HuH-7.5 (cell line): ENCODE measurements at places on chromosomes 2 and 18.
A peak's percentile ranks its signal among the peaks of the same experiment; 100 is the strongest.

GRCh38 chr2:7691961-7692656 is 774.9 kb downstream of the RNF144A start:
- no peak for DNase-seq

DNA sequence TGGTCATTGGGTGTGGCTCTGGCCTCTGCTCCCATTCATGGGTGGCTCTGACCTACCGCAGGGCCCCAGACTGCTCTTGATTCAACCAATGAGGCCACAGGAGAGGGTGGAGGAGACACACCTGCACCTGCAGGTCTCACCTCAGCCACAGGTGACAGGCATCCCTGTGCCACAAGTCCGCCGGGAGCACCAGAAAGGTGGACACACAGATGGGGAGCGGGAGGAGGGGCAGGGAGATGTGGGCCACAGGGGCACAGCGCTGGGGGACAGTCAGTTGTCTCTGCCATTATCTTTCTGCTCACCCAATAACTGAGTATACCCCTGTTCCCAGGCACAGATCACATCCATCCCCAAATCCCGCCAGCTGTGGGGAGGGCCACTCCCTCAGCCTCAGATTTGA is 189.1 kb upstream of the SALL3 start:
- no peak for DNase-seq

DNA sequence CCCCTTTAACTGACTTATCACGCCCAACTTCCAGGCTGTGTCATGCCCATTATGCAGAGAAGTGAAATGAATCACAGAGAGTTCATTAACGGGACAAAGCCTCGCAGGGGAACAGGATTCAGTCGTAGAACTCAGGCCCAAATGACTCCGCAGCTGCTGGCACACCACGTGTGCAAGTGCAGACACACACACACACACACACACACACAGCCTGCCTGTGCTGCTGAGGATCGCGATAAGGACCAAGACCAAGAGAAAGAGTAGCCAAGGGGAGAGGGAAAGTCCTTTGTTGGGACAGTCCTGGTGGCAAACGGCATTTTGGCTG is 90.0 kb upstream of the TAF1B start:
- DNase-seq, result no peak

GRCh38 chr2:241454837-241455485 is 53.4 kb downstream of the STK25 start:
- DNase-seq, result no peak

DNA sequence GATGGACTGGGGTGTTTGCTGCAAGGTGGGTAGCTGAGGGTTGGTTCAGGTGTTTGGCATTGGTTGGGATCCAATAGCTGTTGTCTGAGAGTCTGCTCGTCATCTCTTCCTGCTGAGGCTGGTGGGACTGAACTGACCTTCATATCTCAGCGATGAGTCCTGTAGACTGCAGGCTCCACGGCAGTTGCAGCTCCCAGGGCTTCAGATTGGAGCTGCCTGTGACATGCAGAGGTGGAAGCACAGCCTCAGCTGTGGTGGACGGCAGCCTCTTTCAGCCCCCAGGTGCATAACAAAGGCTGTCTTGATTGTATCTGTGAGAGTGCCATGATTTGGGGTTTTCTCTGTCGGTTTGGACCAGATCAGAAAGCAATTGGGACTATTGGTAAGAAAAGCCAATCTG is 3.9 kb upstream of the IL1R2 start:
- DNase-seq, result no peak

GRCh38 chr2:40403233-40403836 is 48.6 kb downstream of the SLC8A1 start:
- no peak for DNase-seq

DNA sequence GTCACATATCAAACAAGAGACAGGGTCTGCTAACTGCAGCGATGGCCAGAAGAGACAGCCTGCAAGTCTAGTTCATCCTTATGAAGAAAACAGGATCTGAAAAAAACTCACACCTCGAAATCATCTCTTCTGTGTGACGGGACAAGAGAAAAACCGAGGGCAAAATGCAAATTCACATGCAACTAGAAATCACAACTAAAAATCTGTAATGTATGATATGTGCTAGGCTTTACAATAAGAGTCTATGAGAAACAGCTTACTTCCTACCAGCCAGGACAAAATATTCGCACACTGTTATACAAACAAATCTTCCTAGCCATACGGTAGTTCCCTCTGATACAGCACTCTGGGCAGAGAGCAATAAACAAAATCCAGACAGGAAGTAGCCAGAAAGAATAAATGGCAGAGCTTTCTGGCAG is 48.8 kb downstream of the ANKRD44 start:
- no peak for DNase-seq

- DNase-seq, result no peak
These were observed 22.2 kb upstream of the MYL1 start for GRCh38 chr2:210337159-210337558.

GRCh38 chr18:77002496-77002895 is 130.1 kb downstream of the MBP start:
- DNase-seq, result no peak

DNA sequence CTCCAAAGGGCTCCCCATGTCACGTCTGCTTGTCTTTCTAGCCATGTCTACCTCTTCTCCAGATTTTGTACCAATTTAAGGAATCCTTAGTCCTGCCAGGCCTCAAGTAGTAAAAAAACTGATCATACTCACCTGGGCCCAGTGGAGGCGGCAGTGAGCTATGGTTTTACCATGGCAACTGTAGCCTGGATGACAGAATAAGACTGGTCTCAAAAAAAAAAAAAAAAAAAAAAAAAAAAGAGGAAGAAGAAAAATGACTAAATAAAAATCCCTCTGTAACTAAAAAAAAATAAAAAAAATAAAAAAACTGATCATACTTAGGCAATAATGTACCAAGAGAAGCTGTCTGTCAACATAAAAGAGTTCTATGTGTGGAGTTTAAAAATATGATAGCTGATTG is 221.6 kb downstream of the NR4A2 start:
- DNase-seq, result peak; percentile 4

- no peak for DNase-seq
These were observed 185.4 kb downstream of the SNTG2 start for GRCh38 chr2:1136067-1136466.

DNA sequence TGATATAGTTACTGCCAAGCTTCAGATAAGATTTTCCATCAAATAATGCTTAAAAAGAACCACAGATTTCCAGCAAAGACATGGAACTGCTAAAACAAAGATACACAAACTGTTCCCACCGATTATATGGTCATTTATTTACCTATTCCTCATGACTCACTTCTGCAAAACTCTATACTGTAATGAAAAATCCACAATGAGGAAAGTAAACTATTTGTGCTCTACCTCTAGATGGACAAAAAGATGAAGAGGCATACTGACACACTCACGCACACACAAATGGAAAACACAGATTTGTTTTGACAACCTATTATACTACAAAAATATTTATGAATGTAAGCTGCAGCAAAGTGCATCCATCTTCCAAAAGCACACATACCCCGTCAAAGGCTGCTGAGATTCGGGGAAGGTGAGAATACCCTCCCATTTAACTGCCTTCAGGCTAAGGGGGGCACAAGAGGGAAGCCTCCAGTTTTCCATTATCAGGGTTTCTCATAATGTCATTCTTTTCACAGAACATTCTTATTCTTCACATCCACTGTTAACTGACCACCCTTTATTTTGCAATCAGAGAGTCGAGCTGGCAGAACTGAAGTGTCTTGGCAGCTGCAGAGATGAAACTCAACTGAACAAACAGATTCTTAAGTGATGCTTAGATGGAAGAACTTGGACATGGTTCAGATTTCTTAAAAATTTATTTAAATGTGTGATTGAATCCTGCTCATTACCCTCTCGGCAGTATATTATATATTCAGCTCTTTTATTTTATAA is 115.9 kb upstream of the TANK start:
- DNase-seq, result no peak

DNA sequence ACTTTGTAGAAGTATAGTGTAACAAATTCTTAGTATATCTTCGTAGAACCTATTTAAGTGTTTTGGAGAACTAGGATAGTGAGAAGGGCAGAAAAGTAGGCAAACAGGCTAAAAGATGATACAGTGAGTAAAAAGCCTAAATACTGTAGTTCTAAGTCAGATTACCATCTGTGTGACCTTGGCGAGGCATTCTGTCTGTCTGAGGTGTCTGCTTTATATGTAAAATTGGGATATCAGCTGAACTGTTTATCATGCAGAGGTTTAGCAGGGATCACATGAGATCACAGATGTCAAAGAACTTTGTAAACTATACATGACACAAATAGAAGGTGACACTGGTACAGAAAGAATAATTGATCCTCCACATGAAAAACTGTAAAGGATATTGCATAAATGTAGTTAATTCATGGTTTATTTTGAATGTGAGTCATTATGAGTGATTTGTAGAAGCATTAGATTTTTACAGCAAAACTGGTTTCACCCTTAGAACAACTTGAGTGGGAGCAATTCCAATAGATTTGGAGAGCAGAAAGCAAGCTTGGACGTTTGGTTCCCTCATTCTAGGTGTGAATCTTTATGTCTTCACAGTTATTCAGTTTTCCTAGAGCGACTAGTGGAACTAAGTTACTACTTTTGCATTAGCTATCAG is 41.9 kb downstream of the TAF1B start:
- DNase-seq, result no peak

GRCh38 chr2:186780701-186781316 is 68.2 kb downstream of the ZSWIM2 start:
- DNase-seq, result no peak

- no peak for DNase-seq
These were observed 153.8 kb upstream of the HNRNPA3 start for GRCh38 chr2:177058747-177059146.

DNA sequence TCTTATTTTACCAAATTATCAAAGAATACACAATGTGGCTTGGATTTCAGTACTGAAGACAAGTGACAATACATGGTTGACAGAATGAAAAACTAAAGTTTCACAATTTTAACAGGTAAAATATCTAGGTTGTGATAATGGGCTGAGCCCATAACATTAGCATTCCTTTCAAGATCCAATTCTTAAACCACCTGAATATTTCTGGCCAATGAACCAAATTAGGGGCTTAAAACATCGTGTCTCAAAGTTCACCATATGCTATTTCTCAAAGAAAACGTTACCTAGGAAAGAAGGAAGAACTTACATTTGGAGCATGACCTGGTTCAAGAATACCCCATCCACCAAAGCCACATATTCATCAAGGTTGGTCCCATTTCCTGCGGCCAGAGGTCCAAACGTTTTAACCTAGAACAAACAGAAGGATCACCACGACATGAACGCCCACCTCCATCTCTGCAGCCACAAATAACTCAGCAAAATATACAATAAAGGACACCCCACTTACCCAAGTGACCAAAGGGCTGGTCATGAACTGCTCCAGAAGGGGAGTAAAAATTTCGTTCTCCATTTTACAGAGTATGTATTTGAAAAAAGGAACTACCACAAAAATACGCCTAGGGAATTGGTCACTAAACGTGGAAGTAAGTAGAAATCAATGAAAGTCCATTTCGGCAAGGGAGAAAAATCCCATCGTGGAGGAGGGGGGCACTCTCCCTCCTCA is 984 bp downstream of the CCDC88A start:
- peak; percentile 12 for DNase-seq

GRCh38 chr2:135299165-135299564 is 231.9 kb downstream of the ZRANB3 start:
- no peak for DNase-seq

- DNase-seq, result no peak
These were observed 10.2 kb upstream of the TEX261 start for GRCh38 chr2:71004857-71005256.

DNA sequence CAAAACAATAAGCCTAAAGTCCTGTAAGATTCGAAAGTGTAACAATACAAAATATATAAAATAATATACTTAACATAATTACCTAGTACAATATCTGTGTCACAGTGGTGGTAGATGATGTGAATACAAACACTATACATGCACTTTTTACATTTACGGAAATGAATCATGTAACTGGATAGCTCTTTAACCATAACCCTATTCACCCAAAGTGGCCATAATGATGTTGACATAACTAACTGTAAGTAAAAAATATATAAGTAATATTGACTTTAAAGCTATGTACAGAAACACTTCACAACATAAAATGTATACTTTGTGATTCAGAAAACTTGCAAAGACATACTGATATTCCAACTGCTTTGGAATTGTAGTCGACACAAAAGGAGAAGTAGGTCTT is 616.9 kb upstream of the SLC8A1 start:
- DNase-seq, result no peak

GRCh38 chr2:203915256-203915655 is 21.3 kb upstream of the ICOS start:
- DNase-seq, result no peak

DNA sequence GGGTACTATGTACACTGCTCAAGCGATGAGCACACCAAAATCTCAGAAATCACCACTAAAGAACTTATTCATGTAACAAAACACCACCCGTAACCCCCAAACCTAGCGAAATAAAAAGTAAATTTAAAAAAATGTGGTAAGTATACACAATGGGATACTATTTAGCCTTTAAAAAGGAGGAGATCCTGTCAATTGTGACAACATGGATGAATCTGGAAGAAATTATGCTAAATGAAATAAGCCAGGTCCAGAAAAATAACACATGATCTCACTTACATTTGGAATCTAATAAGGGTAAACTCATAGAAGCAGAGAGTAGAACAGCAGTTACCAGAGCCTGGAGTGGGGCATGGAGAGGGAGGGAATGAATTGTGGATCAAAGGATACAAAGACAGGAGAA is 98.5 kb upstream of the SPATS2L start:
- no peak for DNase-seq

DNA sequence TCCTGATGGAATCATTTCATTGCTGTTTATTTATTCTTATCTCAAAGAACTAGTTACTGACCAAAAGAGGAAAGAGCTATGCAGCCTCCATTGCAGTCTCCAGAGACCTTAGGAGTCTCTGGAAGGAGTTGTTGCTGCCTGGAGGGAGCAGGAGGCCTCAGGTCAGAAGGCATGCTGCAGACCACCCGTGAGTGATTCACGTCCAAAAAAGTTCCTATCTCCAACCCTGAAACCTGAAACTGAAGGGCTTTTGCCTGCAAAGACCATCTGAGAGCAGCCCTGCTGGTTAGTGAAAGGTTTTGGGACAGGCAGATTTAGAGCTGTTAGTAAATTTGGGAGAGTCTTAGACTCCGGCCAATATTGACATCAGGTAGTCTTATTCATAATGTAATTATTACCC is 29.1 kb downstream of the SLC25A52 start:
- no peak for DNase-seq

DNA sequence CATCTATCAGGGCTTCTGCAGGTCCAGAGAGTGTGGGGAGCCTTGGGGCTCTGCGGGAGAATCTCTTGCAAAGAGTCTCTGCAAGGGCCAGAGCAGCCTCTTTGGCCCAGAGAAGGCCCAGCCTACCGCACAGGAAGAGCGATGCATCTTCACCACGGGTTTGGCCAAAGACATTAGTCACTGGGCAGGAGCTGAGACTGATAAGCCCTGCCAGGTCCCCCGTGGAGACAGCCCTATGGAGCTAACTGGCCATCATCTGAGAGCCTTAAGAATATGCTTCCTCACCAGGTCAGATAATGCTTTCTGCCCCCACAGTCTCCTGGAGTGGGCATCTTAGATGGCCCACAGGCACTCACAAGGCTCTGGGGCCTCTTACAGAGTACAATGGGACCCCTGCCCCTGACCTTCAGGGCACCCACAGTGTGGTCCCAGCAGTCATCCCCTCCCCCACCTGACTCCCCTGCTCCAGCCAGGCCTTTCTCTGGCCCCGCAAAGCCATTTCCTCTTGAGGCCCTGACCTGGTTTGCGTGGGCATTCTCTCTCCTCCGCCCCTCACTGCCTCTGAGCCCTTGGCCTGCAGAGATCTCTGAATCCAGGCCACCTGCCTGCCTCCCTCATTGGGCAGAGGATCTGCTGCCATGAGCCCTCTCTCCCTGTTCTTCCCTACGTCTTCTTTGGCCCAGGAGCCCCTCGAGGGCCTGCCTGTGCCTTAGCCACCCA is 31.9 kb upstream of the MAPRE3 start:
- no peak for DNase-seq
